NCI-H1092 treated with DMSO at 0.1 percent for 48 hours (cell line): ENCODE measurements at places on chromosomes 7 and 10.

DNA sequence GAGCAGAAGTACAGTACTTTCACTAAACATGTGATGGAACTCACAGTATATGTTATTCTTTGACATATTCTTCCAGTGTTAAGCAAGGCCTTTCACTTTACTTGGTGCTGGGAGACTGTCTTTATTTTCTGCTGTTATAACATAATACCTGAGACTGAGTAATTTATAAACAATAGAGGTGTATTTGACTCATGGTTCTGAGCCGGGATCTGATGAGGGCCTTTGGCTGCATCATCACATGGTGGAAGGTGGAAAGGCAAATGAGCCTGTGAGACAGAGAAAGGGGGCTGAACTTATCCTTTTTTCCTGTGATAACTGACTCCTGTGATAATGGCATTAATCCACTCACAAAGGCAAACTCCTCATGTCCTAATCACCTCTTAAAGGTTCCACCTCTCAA lies 1.4 kb downstream of the SUPV3L1 start:
- DNase-seq: no peak

- DNase-seq: no peak
Measured at GRCh38 chr10:623014-623413, 66.5 kb downstream of the DIP2C start.

DNA sequence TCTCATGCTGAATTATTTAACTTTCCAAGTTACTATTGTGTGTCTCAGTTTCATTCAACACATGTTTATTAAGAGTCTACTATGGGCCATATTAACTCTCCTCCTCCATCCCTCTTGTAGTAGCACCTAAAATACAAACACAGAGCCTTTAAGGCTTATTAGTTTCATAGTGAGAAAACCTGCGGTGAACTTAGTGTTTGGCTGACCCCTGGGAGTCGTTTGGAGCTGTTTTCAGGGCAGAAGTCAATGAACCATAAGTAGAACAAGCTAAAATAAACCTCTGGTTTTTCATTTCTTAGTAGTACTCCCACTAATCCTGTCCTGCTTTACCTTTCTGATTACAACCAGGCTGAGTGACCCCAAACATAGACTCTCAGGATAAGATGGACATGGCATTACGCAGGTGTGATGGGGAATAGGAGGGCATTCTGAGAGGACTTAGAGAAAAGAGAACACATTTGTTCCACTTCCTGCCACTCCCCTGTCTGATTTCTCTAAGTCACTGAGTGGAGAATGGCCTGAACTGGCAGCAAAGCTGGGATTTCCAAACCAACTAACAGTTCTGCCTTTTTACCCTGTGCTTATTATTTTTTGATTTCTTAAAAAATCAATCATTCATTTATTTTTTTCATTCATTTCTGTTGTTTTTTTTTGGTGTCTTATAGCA lies 74.5 kb downstream of the LRMDA start:
- DNase-seq: no peak

- no peak for DNase-seq
Measured at GRCh38 chr10:76892766-76893479, 744.7 kb downstream of the KCNMA1 start.

DNA sequence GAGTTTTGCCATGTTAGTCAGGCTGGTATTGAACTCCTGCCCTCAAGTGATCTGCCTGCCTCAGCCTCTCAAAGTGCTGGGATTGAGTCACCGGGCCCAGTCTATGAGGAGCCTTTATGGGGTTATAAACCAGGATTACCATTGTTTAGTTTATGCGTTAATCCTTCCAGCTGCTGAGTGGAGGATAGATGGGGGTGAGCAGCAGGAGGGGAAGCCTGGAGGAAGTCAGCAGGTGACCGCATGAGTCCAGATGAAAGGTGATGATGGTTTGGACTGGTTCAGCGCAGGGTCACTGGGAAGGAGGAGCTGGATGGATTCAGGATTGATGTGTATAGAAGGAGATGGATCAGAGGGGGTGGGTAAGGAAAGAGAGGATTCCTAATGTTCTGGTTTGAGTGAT lies 197.1 kb downstream of the ADAM12 start:
- no peak for DNase-seq

DNA sequence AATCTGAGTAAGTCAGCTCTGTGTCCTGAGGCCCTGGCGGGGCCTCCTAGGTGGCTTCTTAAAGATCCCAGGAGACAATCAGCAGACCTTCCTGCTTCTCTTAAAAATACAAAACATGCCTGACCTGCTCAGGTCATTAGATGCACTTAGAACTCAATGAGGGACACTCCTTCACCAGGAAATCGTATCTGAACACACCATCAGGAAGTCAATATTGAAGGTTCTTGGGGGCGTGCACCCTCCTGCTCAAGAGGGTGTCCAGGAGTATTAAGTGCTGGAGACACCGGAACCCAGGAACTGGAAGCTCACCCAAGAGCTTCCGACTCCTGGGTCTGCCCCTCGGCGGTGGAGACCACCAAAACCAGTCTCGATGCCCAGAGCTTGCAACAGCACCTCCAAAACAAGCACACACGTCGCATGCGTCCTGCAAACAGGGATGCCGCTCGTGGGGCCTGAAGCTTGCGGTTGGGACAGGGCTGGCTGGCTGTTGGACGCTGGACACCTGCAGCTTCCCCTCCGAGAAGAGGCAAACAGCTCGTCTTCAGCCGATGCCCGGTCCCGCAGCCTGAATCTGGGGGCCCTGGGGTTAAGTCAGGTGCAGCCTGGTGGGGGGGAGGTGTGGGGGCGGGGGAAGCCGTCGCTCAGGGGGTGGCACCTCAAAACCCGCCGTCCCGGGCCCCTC lies 803 bp downstream of the RAPGEF5 start:
- DNase-seq: peak; percentile 33

GRCh38 chr10:12041766-12042408 lies 722 bp downstream of the UPF2 start:
- peak; percentile 22 for DNase-seq

DNA sequence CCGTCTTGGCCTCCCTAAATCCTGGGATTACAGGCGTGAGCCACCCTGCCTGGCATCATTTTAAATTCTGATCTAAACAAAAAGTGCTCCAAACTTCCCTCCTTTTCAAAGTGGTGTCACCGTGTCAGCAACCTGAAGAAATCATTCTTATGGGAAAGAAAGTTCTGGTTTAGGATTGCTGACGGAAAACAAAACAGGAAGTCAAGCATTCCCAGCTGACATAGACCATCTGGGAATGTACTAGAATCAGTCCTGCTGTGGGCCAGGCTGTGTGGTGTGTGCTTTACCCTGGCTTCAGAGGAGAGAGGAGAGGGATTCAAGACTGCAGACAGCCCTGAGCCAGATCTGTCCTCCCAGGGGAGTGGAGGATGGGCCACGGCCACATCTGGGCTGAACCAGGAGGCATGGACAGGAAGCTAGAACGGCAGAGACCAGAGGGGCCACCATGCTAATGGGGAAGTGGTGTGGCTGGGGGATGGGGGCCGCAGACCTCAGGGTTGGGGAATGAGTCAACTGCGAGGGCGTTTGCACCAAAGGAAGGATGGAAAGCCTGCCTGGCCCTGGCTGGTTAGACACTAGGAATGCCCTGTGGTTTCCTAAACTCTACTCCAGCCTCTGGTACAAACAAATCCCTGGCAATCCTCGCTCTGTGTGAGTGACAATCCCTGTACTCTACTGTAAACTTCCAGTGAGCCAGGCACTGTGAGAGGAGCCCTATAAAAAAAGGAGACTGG lies 16.7 kb upstream of the CLIP2 start:
- DNase-seq: no peak

GRCh38 chr7:96359876-96360275 lies 38.0 kb upstream of the SLC25A13 start:
- DNase-seq: no peak

- no peak for DNase-seq
Measured at GRCh38 chr10:15453926-15454325, 82.8 kb upstream of the FAM171A1 start.

DNA sequence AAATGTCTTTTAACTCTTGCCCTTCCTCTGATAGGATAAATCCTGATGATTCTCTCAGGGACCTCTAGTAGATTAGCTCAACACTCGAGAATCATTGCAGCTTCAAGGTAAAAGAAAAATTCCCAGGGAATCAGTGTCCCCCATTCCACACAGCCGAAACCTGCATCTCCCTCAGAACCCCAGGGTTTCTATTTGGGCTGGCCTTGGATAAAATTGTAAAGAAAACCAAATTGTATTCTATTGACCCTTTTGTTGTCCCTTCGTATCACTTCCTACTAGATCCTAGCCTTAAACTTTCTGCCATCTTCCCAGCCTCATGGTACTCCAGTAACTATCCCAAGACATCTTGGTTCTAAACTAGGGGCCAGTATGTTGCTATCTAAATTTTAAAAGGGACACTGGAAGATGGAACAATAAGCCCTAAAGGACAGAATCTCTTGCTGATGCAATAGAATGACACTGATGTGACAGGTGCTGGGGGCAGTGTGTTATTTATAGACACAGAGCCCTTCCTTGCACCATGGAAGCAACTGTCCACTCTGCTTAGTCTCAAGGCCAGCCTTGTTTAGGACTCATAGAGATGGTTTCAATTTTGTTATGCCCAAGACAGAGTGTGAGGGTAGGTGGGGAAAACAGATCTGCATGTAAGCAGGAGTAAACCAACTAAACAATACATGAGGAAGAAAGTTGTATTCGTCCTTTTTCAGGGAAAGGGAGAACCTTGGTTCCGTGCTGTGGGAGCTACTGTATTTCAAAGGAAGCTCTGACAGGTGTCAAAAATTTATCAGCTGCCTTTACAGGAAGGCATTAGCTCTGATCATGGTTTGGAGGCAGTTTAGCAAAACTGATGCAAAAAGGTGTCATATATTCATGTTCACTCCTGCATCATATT lies 7.6 kb downstream of the ASB15 start:
- no peak for DNase-seq

DNA sequence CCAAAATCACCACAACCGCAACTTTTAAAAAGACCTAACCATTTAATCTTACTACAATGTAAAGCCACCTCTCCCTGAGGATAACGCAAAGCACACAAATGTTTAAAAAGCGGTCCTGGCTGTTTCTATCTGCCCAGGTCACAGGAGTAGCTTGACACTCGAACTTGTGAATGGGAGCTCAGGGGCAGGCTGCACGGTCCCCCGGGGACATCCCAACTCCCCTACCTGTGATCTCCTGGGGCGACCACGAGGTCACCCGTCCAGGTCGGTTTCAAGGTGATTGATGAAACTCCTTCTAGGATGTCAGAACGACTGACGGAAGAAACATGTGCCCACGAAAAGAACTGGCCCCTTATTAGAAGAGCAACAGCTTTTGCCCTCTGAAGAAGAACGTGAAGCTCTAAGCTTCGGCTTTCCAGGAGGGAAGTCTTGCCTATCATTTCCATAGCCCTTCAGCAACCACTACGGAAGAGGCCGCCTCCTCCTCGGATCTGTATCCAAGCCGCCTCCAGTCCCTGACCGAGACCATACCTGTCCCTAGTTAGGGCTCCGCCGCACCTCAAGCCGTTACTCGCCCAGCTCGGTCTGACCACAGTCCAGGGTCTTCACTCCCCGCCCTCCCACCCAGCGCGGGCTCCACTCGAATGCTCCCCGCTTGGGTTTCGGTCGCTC lies 459 bp downstream of the CYCS start:
- peak; percentile 72 for DNase-seq

GRCh38 chr7:36430186-36430585 lies 40.5 kb downstream of the ANLN start:
- no peak for DNase-seq

- DNase-seq: no peak
Measured at GRCh38 chr10:93722550-93722949, 20.2 kb upstream of the FRA10AC1 start.

GRCh38 chr7:73742753-73743641 lies 4.4 kb upstream of the ABHD11 start:
- peak; percentile 97 for DNase-seq

- DNase-seq: no peak
Measured at GRCh38 chr10:125699562-125700143, 16.7 kb upstream of the TEX36 start.

- DNase-seq: no peak
Measured at GRCh38 chr10:133390597-133391248, 3.2 kb upstream of the MTG1 start.

DNA sequence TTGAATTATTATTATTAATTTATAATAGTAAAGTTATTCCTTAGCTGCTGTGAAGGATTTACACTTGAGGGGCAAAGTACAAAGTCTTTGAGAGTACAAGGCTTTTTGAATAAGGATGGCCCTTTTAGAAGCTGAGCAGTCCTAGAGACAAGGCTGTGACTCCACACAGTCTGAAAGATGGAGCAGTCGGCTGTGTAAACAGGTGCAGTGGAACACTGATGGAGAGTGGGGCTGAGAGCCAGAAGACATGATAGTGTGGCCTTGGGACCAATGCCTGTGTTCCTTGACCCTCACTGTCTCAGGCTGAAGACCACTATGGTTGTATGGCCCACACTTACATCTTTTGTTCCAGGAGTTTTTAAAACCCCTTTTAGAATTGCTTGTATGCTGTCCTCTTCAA lies 311.2 kb upstream of the PHF14 start:
- peak; percentile 9 for DNase-seq

- DNase-seq: no peak
Measured at GRCh38 chr10:132939957-132940790, 2.2 kb downstream of the CFAP46 start.

GRCh38 chr7:106794276-106795083 lies 70.6 kb upstream of the PIK3CG start:
- no peak for DNase-seq

DNA sequence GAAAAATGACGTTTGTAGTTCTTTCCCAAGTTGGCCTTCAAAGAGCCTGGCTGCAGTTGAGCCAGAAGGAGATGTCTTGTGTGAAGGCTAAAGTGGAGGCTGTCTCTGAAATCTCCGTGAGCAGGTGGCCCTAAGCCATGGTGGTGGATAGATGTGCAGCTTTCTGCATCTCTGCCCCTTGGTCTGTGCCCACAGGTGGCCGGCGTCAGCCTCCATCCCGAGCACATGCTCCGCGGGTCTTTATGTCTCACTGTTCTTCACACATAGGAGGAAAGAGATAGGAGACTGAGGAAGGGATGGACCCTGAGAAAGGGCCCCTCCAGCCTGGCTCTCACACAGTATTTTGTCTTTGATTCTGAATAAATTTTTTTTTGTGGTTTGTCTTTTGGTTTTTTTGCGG lies 30.3 kb upstream of the SLC26A4 start:
- DNase-seq: no peak

- peak; percentile 93 for DNase-seq
Measured at GRCh38 chr7:140696024-140696679, 356 bp upstream of the NDUFB2 start.

GRCh38 chr10:22135591-22135990 lies 82.2 kb downstream of the EBLN1 start:
- DNase-seq: no peak

DNA sequence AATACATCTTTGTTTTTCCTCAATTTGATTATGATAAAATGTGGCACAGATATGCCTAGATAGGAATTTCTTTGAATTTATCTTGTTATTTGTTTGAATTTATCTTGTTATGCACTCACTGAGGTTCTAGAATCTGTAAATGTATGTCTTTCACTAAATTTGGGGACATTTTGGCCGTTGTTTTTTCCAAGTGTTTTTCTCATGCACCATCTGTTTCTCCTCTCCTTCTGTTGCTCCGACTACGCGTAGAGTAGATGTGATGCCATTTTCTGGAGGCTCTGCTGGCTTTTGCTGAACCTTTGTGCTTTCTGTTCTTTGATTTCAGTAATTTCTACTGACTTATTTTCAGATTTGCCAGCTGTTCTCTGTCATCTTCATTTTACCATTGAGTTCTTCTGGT lies 101.9 kb downstream of the INPP5A start:
- DNase-seq: no peak
